Fibroblast of the aortic adventitia (primary cell): ENCODE measurements at places on chromosomes 16 and 17.
A peak's percentile ranks its signal among the peaks of the same experiment; 100 is the strongest.

GRCh38 chr16:85461022-85461813 is 151.9 kb upstream of the GSE1 start:
- DNase-seq, result peak; percentile 29

DNA sequence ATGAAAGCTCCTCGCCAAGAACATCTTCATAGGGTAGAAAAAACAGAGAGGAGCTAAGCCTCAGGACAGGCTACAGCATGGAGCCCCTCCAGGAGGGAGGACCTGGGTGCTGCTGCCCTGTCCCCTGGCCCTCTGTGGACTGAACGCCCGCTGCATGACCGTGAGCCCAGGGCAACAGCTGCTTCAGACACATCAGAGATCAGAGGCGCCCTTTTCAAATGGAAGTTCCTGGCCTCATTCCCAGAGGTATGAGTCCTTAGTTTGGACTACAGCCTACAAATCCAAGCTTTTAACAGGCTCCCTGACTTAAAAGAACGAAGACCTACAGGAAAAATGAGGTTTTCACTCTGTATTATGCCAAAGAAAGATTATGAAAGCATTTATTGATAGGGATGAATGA is 48.5 kb downstream of the ZNF18 start:
- peak; percentile 91 for DNase-seq

- DNase-seq, result no peak
Measured at GRCh38 chr17:28406473-28406814, 432 bp upstream of the SLC46A1 start.

- no peak for DNase-seq
Measured at GRCh38 chr17:4720787-4721186, 10.4 kb downstream of the ARRB2 start.

- DNase-seq, result peak; percentile 63
Measured at GRCh38 chr17:28760601-28761562, 17.1 kb downstream of the TRAF4 start.

DNA sequence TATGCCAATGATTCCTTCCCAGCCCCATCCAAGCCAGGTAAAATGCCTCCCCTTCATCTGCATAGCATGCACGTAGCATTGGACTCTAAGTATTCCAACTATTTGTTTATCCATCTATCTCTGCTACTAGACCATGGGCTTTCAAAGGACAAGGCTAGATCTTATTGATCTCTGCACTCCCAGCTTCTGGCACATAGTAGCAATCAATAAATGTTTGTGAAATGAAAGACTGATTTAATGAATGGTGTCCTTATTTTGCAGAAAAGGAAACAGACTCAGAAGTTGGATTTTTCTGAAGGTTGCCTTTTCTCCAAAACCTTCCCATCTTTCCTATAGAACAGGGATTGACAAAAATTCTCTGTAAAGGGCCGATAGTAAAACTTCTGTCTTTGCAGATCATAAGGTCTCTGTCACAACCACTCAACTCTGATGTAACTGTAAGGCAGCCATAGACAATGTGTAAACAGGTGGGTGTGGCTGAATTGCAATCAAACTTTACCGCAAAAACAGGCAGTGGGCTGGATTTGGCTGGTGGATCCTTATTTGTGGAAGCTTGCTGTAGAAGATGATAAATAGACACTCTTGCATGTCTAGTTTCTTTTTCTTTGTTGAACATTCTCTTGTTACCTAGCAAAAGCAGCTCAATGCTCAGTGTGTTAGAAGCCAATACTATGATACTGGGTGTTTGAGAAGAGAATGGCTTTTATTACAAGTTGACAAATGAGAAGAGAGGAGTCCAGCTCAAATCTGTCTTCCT is 7.6 kb upstream of the CMTR2 start:
- no peak for DNase-seq

DNA sequence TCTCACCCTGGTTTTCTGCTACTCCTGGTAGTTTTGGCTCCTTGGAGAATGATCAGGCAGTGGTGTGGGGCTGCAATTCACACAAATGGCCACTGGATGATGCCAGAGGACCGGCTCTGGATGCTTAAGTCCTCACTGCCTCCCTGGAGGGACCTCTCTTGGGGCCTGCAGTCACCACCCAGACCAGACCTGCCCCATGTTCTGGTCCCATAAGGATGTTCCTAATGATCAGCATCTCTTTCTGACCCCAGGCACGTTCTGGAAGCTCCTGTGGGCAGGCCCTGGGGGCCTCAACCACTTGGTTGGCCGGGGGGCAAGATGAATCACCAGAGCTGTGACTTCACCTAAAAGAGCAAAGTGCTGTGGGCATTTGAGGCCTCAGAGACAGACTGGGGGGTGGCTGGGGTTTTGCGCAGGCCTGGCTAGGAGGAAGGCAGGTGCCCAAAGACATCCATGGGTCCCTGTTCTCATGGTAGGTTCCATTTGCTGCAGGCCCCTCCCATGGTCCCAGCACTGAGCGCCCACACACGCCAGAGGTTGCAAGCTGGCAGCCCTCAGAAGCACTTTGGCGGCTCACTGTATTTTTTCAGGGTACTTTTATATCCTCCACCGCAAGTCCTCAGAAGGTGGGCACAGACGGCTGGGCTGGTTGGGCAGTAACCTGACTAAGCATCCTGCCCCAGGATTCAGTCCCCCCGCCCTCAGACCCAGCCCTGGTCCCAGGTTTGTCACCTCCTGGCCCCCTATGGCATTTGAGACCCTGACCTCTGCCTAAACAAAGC is 53.2 kb downstream of the NT5M start:
- peak; percentile 89 for DNase-seq

DNA sequence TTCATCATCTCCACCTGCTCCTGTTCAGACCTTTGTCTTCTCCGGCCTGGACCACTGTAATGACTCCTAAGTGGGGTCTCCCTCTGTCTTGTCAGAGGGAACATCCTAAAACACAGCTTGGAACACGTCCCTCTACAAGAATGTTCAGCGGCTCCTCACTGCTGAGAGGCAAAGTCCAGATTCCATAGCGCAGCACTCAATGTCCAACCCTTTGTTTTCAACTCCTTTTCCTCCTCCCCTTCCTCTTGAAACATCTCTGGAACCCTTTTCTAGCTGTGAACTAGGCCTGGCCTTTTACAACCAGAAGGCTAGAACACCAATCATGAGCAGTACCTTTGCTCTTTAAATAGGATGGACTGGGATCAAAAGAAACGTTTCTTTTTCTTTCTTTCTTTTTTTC is 914 bp downstream of the C17orf50 start:
- no peak for DNase-seq

DNA sequence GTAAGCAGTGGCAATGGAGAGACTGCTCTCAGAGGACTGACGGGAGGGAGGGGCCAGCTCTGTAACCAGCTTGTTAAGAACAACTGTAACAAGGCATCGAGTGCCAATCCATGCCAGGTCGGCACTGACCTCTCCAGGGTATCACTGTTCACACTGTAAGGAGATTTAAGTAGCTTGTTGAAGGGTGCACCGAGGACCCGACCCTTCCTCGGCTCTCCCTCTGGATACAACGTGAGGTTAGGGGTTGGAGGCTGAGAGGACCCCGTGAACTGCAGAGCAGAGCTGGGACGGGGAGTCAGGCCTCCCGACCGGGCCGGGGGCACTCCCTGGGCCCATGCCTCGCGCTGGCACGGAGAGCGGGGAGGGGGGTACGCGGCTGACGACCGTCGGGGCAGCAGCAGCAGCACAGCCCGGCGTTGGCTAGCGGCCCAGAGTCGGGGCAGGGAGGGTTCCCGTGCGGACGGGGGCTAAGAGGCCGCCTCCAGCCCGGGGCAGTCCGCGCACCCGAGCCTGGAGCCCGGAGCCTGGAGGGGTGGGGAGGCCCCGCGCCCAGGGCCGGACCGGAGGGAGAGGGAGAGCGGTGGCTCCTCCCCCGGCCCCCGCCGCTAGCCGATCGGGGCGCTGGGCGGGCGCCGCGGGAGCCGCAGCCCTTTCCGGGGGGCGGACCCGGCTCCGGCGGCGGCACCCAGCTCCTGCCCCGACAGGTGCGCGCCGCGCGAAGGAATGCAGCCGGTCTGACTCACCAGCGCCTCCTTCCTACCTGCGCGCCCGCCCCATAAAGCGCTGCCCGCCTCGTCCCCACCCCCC is at the start of gene ITGB4:
Gene ITGB4 (plus strand): TSS at position 804 of the 807 bp plus-strand sequence. CDS start 3,245 bp downstream, outside the sequence.
- no peak for DNase-seq

DNA sequence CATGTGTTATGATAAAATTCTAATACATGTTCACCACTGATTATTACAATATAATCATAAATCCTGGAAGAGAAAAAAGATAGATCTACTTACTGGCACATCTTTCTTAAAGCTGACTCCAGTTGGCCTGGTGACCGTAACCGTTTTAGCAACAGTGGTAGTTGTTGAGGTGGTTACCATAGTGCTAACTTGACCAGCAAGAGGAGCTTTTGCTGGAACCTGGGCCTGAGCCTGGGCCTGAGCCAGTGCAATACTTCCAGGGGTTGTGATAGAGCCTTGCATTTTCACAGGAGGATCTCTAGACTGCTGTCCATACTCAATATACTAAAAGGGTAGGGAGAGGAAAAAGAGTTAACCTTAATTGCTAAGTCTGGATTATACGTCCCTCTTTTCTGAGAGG is 36.2 kb downstream of the SETD6 start:
- DNase-seq, result peak; percentile 4

- no peak for DNase-seq
Measured at GRCh38 chr16:47873434-47873833, 282.4 kb downstream of the ABCC12 start.

GRCh38 chr17:75094871-75095399 is 7.2 kb downstream of the SLC16A5 start:
- DNase-seq, result no peak

GRCh38 chr16:82748026-82748425 is 121.3 kb downstream of the CDH13 start:
- peak; percentile 92 for DNase-seq

DNA sequence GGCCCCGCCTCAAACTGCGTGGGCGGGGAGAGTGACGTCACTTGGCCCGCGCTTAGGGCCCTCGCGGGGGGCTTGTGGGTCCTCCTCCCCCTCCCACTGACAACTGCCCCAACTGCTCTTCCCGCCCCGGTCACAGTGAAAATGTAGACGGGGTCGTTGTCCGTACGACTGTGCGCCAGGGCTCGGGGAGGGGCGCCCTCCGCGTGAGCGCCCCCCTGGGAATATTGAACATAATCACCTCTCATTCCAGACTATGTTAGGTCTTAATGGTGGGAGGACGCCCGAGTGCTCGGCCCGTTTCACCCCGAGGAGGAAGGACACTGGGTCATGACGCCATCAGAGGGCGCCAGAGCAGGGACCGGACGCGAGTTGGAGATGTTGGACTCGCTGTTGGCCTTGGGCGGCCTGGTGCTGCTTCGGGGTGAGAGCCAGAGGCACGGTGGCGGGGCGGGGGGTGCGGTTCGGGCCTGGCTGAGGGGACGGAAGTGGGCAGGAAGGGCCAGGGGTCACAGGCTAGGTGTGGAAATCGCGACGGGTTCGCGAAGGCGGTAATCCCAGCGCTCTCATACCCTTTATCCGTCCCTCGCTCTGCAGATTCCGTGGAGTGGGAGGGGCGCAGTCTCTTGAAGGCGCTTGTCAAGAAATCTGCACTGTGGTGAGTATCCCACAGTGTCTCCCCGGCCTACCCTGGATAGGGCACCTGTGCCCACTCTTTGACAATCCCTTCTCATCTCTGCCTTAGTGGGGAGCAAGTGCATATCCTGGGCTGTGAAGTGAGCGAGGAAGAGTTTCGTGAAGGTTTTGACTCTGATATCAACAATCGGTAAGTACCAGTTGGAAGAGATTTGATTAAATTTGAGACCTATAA is at the start of gene ELP5:
Gene ELP5 (plus strand): TSS at position 40 of the 868 bp plus-strand sequence. CDS start 336 bp downstream, at position 376.
- peak; percentile 96 for DNase-seq

DNA sequence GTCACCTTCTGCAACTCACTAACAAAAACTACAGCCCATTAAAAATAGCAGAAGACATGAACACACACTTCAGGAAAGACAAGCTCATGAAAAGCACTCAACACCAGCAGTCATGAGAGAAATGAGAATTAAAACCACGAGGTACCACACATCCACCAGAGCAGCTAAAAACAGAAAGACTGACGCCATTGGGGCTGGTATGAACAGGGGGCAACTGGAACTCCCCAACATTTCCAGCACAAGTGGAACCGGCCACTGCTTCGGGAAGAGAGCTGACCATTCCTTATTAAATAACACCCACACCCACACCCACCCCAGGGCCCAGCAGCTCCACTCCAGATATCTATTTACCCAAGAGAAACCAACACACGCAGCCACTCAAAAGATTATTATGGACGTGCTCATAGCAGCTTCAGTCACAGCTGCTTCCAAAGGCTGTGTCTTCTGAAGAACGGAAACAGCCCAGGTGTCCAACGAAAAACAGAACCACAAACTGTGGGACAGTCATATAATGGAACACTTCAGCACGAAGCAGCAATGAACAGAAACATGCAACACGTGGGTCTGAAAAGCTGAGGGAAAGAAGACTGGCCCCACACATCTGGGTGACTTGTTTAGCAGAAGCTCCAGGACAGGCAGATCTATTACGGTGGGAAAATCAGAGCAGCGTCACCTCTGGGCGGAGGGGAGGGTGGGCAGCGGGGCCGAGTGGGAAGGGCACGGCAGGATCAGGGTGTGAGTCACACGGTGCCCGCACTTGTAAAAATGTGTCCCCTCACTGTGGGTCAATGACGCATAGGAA is 41.1 kb downstream of the KLHDC4 start:
- no peak for DNase-seq

DNA sequence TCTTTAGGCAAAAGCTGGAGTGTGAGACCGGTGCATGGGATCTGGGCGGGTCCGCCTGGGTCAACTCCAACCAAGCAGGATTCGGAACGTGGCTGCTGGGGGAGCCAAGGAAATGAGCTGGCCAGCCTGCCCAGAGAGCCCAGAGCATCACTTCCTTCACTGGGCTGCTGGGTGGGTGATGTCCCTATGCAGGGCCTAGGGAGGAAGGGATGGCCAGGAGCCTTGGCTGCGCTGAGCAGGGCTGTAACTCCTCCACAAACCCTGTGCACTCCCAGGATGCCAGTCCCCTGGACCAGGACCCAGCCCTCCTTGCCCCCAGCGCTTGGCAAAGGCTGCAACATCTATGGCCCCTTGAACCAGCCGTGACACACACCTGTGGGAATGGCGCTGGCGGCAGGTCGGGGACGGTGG is 138.4 kb downstream of the RAB11FIP4 start:
- no peak for DNase-seq

GRCh38 chr17:76510831-76511244 is 9.6 kb upstream of the RHBDF2 start:
- DNase-seq, result peak; percentile 69
